ENCODE measurements at places on chromosomes 4 and X.

DNA sequence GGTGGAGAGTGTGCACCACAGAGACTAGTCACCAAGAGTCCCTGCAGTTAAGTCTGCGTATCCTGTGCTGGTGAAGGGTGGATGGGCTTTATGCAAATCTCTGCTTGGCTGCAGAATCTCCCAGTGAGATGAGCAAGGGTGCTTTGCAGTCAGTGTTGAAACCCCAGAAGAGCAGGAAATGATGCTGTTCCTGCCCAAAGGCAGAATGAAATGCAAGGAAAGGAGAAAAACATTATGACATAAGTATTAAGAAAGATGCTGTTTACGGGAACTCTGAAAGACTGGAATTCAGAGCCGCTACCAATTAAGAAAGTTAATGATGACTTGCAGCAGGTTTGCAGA lies 25.4 kb upstream of the ACSL1 start:
- no peak overlapping the region for H3K4me3 ChIP-seq
- no peaks in the 10 kb centered on the region for H3K27me3 ChIP-seq
- H3K36me3 ChIP-seq, result no peaks in the 10 kb centered on the region
- H3K4me1 ChIP-seq, result no peaks in the 10 kb centered on the region
- H3K27ac ChIP-seq, result no peak overlapping the region

DNA sequence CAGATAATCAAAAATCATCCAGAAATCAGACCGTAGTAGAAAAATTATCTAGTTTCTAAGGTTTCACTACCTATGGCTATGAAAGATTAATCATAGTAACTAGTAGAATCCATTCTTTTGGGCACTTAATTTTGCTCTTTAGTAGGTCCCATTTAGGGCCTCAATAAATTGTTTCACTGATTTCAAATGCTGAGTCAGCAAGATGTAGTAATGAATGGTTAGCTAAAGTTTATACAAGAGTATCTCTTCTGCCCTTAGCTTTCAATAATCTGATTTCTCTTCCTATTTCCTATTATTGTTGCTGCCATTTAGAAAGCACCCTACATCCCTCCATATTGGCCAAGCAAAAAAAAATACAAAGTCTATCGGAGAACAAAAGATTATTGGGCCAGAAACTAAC lies 283.2 kb upstream of the PCDH10 start:
- H3K4me1 ChIP-seq, result no peaks in the 10 kb centered on the region
- no peak for DNase-seq
- H3K27me3 ChIP-seq, result no peaks in the 10 kb centered on the region
- H3K27ac ChIP-seq, result no peak overlapping the region

DNA sequence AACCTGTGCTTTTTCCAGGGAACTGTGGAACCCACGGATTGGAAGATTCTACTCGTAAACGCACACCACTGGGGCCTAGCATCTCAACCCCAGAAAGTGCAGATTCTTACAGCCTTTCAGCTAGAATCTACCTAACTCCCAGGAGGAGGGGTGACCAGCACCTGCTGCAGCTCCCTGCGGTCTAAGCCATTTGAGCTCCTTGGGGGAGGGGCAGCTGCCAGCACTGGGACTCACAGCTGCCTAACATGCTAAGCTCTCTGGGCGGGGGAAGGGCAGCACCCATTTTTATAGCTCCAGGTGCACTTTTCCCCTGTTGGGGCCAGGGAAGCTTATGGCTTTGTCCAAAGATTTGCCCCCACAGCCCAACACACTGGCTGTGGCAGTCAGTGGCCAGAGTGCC lies 595.7 kb upstream of the EPHA5 start:
- no peaks in the 10 kb centered on the region for H3K4me1 ChIP-seq
- no peaks in the 10 kb centered on the region for H3K36me3 ChIP-seq
- H3K27me3 ChIP-seq, result no peaks in the 10 kb centered on the region
- DNase-seq, result no peak
- no peak overlapping the region for H3K4me3 ChIP-seq

DNA sequence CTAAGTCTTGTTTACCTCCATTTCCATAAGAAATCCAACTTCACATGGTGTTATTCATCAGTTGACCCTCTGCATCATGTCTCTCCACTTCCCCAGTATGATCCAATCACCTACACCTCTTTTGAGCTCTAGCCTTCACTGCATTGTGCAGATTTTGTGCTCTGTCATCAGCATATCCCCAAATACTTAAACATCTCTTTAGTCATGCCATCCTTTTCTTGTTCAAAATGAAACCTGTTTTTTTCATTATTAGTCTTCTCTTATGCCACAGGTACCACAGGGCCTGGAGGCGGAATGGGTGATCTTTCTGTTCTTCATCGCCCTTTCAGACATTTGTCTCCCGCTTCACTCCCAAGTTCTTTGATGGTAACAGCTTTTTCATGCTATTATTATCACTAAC lies 382.7 kb upstream of the GALNTL6 start:
- H3K4me3 ChIP-seq, result no peak overlapping the region
- H3K4me1 ChIP-seq, result no peaks in the 10 kb centered on the region
- H3K27me3 ChIP-seq, result no peaks in the 10 kb centered on the region
- no peak overlapping the region for H3K27ac ChIP-seq

DNA sequence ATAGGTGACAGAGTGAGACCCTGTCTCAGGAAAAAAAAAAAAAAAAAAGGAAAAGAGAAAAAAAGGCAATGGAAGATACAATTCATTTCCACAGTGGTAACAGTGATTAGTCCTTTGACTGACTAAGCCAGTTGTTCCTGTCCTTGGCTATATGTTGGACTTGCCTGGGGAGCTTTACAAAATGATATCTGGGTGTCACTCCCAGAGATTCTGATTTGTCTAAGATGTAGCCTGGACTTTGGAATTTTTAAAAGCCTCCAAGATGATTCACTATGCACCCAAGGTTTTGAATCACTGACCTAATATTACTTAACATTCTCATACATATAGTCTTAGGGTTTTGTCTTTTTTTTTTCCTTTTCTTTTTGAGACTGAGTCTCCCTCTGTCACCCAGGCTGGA lies 16.9 kb downstream of the HELQ start:
- no peak overlapping the region for H3K27ac ChIP-seq
- no peak overlapping the region for H3K4me3 ChIP-seq
- no peaks in the 10 kb centered on the region for H3K27me3 ChIP-seq
- H3K4me1 ChIP-seq, result no peaks in the 10 kb centered on the region
- no peaks in the 10 kb centered on the region for H3K36me3 ChIP-seq

GRCh38 chr4:89539374-89539773 lies 231.8 kb upstream of the GPRIN3 start:
- DNase-seq, result peak; percentile 63
- H3K27ac ChIP-seq, result peak overlapping the region; percentile 84
- H3K4me3 ChIP-seq, result no peak overlapping the region
- no peaks in the 10 kb centered on the region for H3K27me3 ChIP-seq

DNA sequence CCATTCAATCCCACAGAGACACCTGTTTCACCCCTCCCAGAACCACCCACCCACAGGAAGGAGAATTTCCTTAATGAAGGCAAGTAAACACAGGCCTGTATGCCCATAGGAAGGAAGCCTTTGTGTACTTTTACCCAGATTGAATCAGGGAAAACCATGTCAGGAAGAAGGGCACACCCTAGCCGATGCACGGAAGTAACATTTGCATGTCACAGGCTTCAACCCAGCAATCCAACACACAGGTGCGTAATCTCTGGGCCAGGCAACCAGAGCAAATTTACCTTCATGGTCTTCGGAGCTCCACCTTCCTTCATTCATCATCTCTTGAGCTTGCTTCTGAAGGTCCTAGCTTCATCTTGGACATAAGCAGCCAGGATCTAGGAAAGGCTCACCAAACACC lies 206.3 kb downstream of the SHROOM3 start:
- no peak overlapping the region for H3K4me3 ChIP-seq
- H3K4me1 ChIP-seq, result no peaks in the 10 kb centered on the region
- no peaks in the 10 kb centered on the region for H3K36me3 ChIP-seq
- no peak for DNase-seq
- no peak overlapping the region for H3K27ac ChIP-seq
- H3K27me3 ChIP-seq, result no peaks in the 10 kb centered on the region

DNA sequence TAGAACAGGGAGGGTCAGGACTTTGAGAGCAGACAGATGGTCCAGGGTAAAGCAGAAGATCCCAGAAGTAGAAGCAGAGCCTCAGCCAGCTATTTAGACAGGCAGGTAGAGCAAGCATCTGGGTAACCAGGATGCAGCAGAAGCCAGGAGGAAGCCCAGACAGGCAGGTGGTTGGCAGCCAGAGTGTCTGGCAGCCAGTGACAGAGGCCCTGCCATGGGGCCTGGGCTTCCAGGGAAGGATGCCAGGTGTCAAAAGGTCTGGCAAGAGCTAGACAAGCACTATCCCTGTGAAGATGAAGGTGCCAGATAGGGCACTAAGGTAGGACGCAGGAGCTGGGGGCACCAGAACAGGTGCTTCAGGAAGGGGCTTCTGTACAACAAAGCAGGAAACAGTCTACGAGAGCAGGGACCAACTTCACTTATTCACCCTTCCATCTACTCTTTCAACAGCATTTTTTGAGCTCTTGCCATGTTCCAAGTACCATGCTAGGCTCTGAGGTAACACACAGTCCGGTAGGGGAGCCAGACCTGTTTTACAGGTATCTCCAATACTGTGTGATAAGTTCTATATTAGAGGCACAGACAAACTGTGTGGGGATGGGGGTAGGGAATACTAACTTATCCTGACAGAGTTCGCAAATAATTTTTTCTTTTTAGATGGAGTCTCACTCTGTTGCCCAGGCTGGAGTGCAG lies 38.1 kb upstream of the GJB1 start:
- H3K27me3 ChIP-seq, result no peaks in the 10 kb centered on the region
- H3K36me3 ChIP-seq, result no peaks in the 10 kb centered on the region
- H3K27ac ChIP-seq, result no peak overlapping the region
- H3K4me1 ChIP-seq, result peaks cover 3% of the 10 kb centered on the region
- DNase-seq, result no peak

GRCh38 chr4:152100379-152101201 lies 339.8 kb upstream of the GATB start:
- H3K4me3 ChIP-seq, result no peak overlapping the region
- no peaks in the 10 kb centered on the region for H3K36me3 ChIP-seq
- DNase-seq, result no peak
- H3K27me3 ChIP-seq, result no peaks in the 10 kb centered on the region
- H3K4me1 ChIP-seq, result peaks cover under 1% of the 10 kb centered on the region

- no peaks in the 10 kb centered on the region for H3K27me3 ChIP-seq
- no peaks in the 10 kb centered on the region for H3K4me1 ChIP-seq
- no peaks in the 10 kb centered on the region for H3K36me3 ChIP-seq
- no peak overlapping the region for H3K4me3 ChIP-seq
These were observed 34.4 kb downstream of the CC2D2A start for GRCh38 chr4:15504041-15504440.

Measured in adrenal gland (tissue), 19 donors.